ENCODE measurements at places on chromosomes 1 and 21. TPM values are rescaled to one million over a fixed set of nuclear protein-coding genes. Genes with fewer than 3 reads are reported as not detected.
A peak's percentile ranks its signal among the peaks of the same experiment; 100 is the strongest.

DNA sequence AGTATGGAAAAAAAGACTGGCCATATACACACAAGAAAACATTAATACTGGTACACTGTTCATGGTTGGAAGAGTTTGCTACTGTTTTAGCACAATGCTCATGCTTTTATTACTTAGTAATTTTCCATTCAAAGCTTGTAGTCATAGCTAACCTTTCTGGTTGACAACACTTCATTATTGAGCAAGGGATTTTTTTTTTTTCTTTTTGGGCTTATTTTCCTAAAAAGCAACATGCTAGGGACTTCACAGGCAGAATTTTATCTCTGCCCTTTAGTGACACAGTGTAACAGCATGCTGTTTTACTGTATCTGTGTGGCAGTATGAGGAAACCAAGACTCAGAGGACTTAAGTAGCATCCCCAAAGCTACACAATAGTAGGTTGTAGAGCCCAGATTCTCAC is 58.5 kb downstream of the FGGY start:
- no peak for DNase-seq

C8A gene
- total RNA-seq: 0.06 TPM

MTF1 gene
- total RNA-seq: 4.3 TPM

DNA sequence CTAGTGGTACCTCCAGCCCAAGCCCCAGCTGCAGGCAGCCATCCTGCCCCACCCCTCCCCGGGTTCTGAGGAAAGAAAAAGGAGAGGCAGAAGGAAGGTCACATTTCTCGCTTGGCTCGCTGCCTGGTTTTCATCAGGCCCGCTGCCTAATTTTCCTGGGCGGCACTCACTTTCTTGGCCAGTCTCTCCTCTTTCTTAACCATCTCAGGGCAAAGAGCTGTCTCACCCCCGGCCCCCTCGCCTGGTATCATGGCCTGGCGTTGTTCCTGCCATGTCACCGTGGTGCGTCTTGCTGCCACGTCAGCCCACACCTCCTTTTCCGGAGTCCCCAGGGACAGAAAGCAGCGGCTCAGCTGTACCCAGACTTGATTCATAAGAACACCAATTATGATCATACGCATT is 26.6 kb upstream of the CASZ1 start:
- no peak for DNase-seq

LRRC39 gene
- total RNA-seq: 4.1 TPM

DNA sequence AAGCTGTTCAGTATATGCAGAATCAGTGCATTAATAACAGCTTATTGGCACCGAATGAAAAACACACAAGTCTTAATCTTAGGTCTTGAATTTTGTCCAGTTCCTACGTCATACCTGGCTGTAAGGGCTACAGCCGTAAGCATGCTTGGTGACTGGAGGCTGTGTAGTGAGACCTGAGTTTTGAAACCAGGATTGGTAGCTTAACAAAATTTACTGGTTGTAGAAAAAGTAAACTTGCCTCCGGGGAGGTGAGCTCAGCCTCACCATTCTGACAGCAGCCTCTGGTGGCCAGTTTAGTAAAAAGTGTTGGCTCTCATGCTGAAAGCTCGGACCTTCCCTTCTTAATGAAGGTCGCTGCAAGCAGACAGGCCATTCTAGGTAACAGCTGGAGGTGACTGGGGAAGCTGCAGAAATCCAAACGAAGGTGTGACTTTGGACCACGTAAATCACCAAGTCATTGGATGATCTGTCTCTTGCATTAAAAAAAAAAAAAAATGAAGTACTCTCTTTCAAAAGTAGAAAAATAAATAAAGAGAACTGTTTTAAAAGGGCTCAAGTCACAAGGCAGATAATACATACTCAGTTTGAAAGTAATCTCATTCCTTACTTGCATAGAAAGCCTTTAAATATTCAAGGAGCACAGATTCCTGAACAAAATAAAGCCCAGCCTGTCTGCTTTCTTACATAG is 48.9 kb downstream of the HLCS start:
- peak; percentile 54 for DNase-seq

FCRL1 gene
- 0.06 TPM for total RNA-seq

GRCh38 chr1:6489799-6490180 is 1.7 kb downstream of the PLEKHG5 start:
- DNase-seq: no peak

DNA sequence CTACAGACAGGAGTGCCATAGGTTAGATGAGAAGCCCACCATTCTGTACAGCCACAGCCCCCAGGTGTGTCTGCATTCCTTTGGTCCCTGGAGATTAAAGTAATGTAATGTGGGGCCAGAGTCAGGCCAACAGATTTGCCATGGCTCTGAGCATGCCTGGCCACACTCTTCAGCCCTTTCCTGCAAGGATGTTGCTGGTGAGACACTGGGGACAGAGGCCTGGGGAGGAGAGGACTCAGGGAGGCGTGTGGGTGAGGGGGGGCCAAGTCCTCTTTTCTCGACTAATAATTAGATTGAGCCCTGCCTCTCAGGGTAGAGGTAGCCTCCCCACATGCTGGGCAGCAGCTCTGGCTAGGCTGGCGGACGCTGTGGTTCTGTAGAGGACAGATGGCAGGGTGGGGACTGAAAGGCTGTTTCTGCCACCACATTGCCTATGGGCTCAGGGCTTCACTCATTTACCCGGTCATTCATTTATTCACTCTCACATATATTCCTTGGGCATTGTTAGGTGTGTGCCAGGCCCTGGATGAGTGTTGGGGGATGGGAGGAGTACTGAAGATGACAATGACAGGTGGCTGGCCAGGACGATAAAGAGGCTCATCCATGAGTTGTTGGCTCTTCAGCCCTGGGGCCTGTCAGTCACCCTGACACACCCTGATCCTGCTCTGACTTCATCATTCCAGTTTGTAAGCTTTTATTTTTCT is 7.1 kb upstream of the PRCC start:
- no peak for DNase-seq

TAS1R3 gene
- 0.44 TPM for total RNA-seq

- DNase-seq: no peak
Observed at GRCh38 chr1:108657356-108658080, 3.4 kb downstream of the HENMT1 start.

- DNase-seq: no peak
Observed at GRCh38 chr1:101859941-101860340, 136.8 kb downstream of the OLFM3 start.

DNA sequence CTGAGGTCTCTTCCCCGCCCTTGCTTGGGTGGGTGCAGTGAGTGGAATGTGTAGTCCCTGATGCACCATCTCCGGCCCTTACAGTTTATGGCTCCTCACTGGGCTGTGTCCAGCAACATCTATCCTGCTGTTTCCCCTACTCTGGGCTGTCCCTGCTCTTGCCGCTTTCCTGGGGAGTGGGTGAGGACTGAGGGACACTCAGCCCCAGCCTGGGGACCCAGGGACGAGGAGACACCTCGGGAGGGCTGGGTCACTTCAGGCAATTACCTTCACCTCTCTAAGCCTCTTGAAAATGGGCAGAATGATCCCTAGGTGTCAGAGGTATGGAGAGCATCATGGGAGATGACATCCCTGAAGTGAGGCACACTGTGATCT is 13.6 kb upstream of the LRP8 start:
- no peak for DNase-seq

WDR77 gene
- total RNA-seq: 27.3 TPM

GPR61 gene
- 2.9 TPM for total RNA-seq

CC2D1B gene
- 25.3 TPM for total RNA-seq

DCST2 gene
- 0.10 TPM for total RNA-seq

RGS8 gene
- total RNA-seq: 8.2 TPM

DNA sequence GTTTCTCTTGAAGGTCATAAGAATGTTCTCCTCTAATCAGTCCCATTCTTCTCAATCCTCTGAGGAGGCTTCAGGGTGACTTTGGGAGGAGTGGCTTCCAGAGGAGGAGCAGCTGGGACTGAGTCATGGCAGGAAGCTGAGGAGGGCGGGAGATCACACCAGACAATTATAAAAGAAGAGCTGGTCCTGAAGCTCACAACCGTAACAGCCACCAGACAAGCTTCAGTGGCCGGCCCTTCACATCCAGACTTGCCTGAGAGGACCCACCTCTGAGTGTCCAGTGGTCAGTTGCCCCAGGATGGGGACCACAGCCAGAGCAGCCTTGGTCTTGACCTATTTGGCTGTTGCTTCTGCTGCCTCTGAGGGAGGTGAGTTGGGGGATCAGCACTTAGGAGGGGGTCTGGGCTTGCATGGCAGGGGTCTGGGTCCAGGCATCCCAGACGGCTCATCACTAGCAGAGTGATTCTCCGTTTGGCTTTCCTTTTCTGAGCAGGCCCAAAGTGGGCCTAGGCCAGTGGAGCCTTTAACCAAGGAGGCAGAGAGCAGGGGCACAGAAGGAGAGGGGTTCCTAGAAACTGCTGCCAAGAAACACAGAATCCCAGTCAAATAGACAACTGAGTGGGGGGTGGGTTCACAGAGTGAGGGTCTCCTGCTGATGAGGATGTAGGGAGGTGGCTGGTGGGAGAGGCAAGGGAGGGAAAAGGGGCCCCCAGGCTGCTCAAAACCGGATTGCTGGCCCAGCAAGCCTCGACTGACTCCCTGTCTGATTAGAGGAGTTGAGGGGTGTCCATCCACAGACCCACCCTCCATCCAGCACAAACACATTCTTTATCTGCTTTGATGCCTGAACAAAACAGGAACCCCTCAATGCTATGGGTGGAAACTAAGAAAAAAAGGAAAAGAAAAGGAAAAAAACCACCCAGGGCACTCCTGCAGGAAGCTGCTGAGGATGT is at the start of gene ECM1:
TSS of gene ECM1 (plus strand) at position 198 of the 953 bp plus-strand sequence. CDS start at position 299, 101 bp downstream.
- DNase-seq: no peak

DNA sequence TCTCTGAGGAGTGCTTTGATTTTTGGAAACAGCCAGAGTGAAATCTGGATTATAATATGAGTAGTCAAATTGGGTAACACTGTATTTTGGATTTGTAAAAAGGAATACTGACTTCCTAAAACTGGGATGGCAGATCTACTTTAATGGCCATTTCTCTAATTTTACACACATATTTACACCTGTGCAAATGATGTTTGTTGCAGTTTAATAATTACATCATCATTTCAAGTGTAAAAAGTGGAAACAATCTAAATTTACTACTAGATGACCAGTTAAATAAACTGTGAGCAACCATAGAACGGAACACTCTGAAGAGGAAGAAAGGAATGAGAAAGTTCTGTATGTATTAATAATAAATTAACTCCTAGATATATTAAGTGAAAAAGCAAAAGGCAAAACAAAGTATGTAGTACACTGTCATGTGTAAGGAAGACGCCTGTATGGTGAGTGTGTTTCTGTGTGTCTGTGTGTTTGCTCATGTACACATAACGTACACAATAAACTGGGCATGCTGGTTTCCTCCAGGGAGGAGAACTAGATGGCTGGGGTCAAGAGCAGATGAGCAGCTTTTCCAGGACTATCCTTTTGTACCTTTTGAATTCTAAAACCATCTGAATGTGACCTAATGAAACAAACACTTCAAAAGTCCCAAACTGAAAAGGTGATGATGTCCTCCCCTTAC is 2.9 kb upstream of the RHEX start:
- no peak for DNase-seq

GRCh38 chr1:217895841-217896240 is 264.7 kb downstream of the SPATA17 start:
- peak; percentile 47 for DNase-seq

Data from spinal cord (tissue), 10 donors.